ENCODE measurements at places on chromosomes 6 and 20.

DNA sequence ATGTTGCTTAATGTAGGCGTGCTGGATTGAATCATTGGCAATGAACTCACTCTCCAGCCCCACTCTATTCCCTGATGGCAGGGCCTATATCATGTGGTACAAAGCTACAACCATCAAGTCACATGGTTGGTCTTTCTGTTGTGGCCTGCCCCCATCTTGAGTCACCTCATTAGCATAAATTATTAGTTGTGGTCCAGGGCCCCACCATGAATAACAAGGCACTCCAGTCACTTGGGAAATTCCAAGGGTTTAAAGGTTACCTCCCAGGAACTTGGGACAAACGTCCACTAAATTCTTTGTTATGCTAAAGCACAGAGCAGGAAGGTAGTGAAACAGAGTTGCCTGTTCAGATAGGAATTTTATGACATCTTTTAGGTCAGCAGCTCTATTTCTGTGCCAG lies 193.7 kb downstream of the SLC35F1 start:
- ATAC-seq, result no peak

DNA sequence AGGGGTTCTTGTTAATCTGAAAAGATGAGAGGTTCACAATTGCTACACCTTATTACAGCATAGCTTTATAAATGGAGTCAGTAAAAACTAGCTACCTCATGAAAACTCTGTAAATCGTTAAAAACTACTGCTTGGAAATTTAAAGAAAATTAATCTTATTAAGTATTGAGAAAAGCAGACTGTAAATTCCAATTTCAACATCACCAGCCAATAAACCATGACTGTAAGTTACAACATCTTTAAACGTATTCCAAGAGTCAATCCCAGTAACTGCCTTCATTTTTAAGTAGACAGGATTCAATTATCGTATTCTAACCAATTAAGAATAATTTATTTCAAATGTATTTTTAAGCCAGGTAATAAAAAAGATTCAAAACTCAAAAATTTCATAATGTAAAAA lies 70.3 kb downstream of the ATG5 start:
- ATAC-seq, result no peak

DNA sequence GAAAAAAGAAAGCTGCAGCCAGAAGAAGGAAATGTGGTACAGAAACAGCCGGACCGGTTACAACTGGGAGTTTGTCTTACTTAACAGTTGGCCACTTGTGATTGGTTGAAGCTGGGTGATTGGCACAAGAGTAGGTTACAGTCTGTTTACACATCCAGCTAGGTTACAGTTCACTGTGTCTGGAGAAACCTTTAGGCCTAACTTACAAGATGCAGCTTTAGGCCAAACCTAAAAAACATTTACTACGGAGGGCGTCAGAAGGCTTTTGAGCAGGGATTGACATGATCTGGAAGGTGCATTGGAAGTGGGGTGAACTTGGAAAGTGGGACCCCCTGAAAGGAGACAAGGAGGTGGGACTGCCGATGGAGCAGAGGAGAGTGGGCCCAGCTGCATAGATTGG lies 122.3 kb downstream of the BANF2 start:
- peak; percentile 45 for ATAC-seq

DNA sequence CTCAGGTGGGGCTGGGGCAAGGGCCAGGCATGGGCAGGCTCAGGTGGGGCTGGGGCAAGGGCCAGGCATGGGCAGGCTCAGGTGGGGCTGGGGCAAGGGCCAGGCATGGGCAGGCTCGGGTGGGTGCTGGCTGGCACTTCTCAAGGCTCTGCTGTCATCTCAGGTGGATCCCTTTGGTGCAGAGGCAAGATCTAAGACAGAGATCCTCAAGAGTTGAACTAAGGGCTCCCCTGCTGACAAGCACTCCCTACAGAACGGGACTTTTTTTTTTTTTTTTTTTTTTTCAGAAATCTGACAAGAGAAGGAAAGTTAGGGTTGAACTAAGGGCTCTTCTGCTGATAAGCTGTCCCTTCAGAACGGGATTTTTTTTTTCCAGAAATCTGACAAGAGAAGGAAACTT lies 24.9 kb downstream of the MMP24OS start:
- ATAC-seq, result no peak

- ATAC-seq, result peak; percentile 73
Observed at GRCh38 chr20:33415948-33416347, 14.6 kb upstream of the CDK5RAP1 start.

Data from SK-N-SH treated with all-trans-retinoic acid at 6 μM for 48 hours (cell line).